Right ventricle myocardium inferior (tissue), 1 donor: ENCODE measurements at places on chromosomes 3 and 15.

GRCh38 chr3:14460342-14461005 is 58.1 kb downstream of the SLC6A6 start:
- peak; percentile 83 for DNase-seq

- DNase-seq, result no peak
These were observed 46.7 kb upstream of the PROK2 start for GRCh38 chr3:71831599-71831998.

DNA sequence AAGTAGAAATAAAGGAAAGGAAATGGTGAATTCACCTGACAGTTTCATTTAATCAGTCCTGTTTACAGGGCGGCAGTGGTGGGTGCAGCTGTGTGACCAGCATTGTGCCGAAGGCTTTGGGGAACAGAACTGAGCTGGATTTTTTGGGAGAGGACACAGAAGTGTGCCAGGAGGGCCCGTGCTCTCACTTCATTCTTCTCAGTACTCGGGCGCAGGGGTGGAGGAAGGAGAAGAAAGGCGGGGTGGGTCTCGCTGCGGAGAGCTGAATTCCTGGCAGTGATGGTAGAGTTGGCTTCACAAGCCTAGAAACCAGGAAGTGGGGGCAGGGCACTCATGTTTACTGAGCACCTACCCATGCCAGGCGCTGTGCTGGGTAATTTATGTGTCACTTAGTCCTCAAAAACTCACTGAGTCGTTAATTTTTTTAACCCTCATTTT is 64.6 kb downstream of the CRTC3 start:
- DNase-seq, result peak; percentile 87

- no peak for DNase-seq
These were observed 86.1 kb upstream of the SAMMSON start for GRCh38 chr3:69913422-69913821.

DNA sequence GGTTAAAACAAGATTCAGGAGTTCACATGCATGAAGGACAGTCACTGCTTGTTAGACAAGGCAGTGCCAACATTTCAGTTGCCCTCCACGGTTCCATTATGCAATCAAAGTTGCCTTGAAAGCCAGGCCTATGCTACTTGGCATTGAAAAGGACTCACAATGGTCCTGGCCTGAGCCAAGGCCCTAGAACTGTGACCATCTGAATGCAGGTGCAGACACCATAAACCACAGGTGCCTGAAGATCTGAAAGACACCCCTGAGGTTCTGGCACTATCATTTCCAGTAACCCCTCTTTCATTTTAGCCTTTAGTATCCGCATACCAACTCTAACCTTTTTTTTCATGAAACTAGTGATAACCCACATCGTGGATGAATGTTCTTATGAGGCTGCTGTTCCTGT is 2.8 kb downstream of the GABRA5 start:
- no peak for DNase-seq

GRCh38 chr15:50232791-50233190 is 32.7 kb downstream of the HDC start:
- DNase-seq, result no peak

DNA sequence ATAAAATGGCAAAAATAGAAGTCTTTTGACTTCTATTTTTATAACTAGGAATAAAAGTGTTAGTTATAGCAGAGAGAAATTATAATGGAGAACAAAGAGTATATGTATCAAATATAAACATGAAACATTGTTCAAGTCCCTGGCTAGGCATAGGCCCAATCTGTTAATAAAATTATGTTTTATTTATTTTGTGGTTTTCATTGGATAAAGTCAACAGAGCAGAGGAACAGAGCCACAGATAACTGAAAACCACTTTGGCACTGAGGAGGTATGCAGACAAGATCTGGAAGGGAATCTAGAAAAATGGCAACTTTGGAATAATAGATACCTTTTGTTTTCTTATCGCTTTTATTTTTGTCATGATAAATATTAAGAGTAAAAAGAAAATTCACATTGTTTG is 50.4 kb upstream of the ICE2 start:
- DNase-seq, result no peak

GRCh38 chr3:198112031-198112430 is 152.0 kb downstream of the LMLN start:
- no peak for DNase-seq

- no peak for DNase-seq
These were observed 328.8 kb upstream of the THBS1 start for GRCh38 chr15:39252134-39252470.

- DNase-seq, result peak; percentile 34
These were observed 61.8 kb downstream of the NPTN start for GRCh38 chr15:73571346-73571745.

DNA sequence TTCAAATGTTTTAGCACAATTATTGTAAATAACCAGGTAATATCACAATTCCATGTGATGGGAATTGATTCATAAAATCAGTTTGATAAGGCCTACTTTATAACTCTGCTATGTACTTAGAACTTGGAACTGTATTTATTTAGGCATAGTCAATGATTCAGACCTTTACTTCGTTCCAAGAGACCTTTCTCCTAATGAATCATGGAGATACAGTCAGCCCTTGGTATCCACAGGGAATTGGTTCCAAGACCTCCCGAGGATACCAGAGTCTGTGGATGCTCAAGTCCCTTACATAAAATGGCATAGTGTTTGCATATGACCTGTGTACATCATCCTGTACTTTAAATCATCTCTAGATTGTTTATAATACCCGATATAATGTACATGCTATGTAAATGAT is 60.8 kb upstream of the UMPS start:
- no peak for DNase-seq

- DNase-seq, result no peak
These were observed 510.8 kb upstream of the AGTR1 start for GRCh38 chr3:148186881-148187280.

DNA sequence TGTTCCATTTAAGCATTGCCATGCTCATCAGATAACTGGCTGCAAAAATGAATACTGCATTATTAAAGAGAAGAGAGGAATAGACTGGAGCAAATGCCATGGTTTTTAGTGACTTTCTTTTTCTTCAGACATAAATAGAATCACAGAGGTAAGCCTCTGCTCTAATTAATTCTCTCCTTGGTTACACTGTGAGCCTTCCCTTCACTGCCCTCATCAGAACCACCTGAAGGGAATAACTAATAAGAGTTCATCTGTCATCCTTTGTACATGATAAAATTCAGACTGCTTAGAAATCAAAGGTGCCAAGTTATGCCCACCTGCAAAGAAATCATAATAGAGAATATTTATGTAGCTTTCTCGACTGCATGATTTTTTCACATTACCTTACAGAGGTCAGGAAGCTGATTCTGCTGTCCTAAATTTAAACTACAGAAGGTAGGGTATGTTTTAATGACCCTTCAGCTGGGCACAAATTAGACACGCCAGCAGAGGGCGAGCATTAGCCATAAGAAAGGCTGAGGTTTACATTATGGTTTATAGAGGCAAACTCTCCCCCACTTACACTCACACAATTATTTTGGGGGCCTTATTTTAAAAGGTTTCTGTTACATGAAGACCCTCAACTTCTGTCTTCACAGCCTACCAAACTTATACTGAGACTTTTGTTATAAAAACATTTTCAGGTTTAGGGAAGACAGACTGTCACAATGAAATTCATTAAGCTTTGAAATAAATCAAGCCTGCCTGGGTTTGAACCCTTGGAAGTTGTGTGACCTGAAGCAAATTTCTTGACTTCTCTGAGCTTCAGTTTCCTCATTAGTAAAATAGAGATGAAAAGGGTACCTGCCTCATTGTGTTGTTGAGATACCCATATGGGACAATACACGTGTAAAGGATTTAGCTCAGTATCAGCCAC is 15.3 kb upstream of the UNC13C start:
- DNase-seq, result no peak

- DNase-seq, result no peak
These were observed 36.9 kb upstream of the TRIM59 start for GRCh38 chr3:160486459-160486869.

GRCh38 chr15:40274350-40275274 is 8.3 kb downstream of the ANKRD63 start:
- peak; percentile 93 for DNase-seq

- no peak for DNase-seq
These were observed 16.1 kb downstream of the HACL1 start for GRCh38 chr3:15585111-15585845.

DNA sequence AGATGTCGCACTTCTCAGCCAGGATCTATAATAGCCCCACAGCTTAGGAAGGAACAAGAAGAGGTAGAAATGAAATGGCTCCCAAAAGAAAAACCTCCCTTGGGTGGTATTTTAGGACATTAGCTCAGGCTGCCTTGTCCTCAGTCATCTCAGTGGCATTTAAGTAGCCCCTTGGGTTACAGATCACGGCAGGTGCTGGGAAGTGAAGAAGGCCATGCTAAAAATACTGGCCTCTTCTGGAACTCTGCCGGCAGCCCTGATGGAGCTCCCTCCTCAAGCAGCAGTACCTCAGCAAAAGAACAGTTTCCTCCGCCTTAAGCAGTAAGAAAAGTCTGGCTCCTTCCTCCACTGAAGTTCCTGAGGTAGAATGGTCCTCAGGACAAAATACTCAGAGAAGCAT is 7.3 kb upstream of the TPM1 start:
- no peak for DNase-seq

GRCh38 chr3:52986938-52987337 is 58.9 kb downstream of the SFMBT1 start:
- no peak for DNase-seq

DNA sequence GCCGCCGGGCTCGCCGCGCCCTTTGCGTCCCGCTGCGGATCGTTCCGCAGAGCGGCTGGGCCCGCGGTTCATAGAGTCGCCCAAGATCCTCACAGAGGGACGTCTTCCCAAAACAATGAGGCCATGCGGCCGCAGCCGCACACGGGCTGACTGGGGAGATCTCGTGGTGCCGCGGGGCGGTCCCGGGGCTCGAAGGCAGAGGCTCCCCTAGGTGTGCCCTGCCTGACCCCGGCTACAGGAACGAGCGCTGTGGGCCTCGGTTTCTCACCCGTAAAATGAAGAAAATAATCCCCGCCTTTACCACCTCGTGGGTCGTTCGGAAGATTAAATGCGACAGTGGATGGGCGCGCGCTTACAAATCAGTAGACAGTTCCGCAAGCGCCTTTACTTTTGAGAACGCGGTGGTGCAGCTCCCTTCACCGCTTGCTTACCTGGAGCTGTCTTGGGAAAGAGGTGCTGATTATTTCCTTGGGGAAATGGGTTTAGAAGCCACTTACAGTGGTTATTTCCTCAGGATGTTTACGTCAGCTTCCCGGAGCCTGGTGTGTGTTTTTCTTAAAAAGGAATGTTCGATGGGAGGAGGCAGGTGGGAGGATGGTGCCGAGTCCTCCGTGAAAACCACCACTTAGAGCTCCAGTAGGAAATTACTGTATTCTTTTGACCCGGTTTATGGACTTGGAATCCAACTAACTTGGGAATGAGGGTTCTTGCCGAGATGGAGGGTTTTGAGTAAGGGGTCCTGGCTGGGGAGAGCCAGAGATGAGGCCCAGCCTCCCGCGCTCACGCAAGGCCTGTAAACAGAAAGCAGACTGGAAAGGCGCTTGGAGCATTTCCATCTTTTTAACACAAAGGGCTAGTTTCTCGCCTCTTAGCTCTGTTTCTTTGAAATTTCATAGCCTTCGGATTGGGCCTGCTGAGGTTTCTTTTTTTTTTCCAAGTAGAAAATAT is 1.9 kb upstream of the MEX3B start:
- DNase-seq, result no peak

DNA sequence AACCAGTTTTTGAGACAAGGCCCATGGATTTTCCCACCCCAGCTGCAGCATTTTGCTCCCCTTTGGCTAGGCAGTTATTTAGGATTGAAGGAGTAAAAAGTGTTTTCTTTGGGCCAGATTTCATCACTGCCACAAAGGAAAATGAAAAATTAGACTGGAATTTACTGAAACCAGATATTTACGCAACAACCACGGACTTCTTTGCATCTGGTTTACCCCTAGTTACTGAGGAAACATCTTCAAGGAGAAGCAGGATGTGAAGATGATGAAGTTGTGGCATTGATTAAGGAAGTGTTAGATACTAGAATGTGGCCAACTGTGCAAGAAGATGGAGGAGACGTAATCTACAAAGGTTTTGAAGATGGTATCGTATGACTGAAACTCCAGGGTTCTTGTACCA is 165.2 kb upstream of the MYRIP start:
- DNase-seq, result no peak

DNA sequence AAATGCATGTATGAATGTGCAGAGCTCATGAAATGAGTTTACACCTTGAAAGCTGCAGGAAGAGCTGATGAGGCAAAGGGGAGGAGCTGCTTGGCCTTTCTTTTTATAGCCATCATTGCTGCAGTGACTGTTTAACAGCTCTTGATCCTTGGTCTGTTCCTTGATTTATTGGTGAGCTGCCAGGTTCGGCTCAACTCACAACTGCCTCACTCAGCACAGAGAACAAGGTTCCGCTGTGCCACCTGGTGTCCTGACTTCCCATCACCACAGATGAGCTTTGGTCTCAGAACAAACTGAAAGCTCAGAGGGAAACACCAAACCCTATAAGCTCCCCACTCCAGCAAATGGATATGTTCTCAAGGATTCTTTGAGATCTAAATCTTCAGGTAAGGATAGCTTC is 626.1 kb downstream of the MAGI1 start:
- DNase-seq, result peak; percentile 68

GRCh38 chr15:47461652-47462141 is 255.6 kb upstream of the SEMA6D start:
- no peak for DNase-seq

- no peak for DNase-seq
These were observed 74.9 kb upstream of the SKOR1 start for GRCh38 chr15:67750371-67750770.

DNA sequence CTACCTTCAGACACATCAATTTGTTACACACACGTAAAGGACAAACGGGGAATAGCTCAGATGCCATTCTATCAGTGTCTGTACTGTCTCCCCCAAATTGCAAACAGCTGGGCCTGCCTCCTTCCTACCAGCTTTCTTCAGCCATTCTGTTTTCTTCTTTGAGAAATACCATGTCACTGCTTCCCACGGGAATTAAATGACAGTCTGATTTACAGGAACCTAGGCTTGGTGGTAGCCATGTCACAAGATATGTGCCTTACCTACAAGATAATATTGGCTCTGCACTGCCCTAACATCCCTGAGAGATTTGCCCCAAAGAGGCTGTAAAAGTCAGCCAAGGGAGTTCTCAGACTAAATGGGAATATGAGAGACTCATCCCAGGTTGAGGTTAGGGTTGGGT is 308.3 kb downstream of the LRTM1 start:
- DNase-seq, result no peak

DNA sequence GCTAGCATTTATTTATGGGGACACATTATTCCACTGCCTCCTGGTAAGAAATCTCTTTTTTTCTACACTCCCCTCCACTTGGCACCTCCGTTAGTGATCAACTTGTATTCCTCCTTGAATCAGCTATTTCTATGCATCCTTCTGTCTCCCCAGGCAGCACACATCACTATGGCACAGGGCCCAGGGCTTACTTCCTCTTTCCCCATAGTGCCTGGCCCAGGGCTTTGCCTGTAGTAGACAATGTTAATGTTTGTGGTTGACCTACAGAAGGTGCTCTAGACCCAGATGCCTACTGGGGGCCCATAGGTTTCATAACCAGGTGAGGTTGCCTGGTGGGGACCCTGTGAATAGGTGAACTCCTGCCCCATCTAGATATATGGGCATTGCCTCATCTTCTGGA is 44.9 kb downstream of the EPHB1 start:
- DNase-seq, result peak; percentile 47

- DNase-seq, result no peak
These were observed 70.3 kb downstream of the PHC3 start for GRCh38 chr3:170111147-170111771.

- no peak for DNase-seq
These were observed 40.6 kb downstream of the XYLB start for GRCh38 chr3:38386992-38387750.

GRCh38 chr3:133282236-133282635 is 117.6 kb upstream of the BFSP2 start:
- DNase-seq, result no peak
